GF-D8 (cell line): ENCODE measurements at places on chromosomes 5 and 9.

GRCh38 chr5:55407059-55407684, 99.4 kb downstream of the MTREX start:
- DNase-seq: no peak

DNA sequence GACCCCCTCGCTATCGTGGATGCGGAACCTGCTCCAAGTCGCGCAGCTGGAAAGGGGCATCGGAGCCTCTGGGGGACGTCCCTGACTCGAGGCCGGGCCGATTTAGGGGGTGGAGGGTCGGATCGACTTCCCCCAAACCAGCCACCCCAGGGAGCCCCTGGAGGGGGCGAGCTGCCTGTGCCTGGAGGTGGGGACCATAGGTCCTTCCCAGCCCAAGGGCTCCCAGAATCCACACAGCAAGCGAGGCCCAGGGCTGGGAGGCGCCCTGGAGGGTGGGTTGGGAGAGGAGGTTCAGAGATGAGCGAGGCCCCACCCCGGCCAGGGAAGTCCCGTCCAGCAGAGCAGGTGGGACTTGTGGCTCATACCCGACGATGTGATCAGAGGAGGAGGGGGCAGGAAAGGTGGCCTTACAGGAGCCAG, 147.6 kb downstream of the GAPVD1 start:
- DNase-seq: no peak

DNA sequence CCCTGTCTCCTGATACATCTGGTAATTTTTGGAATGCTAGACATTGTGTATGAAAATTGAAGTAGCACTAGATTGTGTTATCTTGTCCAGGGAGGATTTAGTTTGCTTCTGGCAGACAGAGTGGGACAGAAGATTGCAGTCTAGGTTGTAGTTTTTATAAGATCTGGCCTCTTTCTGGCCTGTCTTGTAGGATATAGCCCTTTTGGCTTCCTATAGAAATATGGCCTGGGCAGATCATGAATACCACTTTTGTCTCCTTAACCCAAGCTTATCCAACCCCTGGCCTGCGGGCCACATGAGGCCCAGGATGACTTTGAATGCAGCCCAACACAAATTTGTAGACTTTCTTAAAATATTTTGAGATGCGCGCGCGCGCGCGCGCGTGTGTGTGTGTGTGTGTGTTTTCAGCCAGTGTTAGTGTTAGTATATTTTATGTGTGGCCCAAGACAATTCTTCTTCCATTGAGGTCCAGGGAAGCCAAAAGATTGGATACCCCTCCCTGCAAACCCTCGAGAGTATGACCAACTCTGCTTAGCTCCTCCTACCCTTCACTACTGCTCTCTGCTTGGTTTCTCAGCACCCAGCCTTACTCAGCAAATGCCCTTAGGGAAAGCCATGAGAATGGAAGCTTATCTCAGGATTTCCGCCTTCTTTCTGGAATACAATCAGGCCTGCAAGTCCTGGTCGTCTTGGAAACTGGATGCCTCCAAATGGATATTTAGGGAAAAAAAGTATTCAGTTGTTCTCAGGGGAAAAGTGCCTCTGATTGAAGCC, 26.5 kb downstream of the ANKRD33B start:
- no peak for DNase-seq

- peak; percentile 22 for DNase-seq
These were observed 583 bp upstream of the TJP2 start for GRCh38 chr9:69173497-69173890.

DNA sequence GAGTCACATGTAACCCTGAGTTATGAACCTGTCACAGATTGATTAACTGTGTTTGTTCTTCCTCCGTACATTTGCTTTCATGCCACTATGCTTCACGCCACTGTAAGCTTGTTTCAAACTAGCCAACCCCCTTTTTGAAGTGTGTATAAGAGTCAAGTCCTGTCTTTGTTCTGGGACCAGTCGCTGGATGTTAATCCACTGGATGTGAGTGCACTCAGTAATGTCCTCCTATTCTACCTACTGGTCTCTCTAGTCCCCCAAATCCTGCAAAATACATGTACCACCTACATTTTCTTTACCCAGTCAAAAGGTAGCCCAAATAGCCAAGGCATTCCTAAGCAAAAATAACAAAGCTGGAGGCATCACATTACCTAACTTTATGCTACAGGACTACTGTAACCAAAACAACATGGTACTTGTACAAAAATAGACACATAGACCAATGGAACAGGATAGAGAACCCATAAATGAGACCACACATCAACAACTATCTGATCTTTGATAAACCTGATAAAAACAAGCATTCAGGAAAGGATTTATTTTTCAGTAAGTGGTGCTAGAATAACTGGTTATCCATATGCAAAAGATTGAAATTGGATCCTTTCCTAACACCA, 1139.1 kb upstream of the SEMA6A start:
- no peak for DNase-seq

GRCh38 chr5:176781638-176782570, 28.5 kb upstream of the UNC5A start:
- DNase-seq: no peak
